ENCODE measurements at places on chromosomes 13 and 19. TPM values are rescaled to one million over a fixed set of nuclear protein-coding genes. Genes with fewer than 3 reads are reported as not detected.

The PRR12 gene
- total RNA-seq, result 2.3 TPM

The RRAS gene
- 190 TPM for total RNA-seq

The KIR3DL1 gene
- not detected for total RNA-seq

The ATP8A2 gene
- 0.17 TPM for total RNA-seq

The JSRP1 gene
- not detected for total RNA-seq

The ATP1A3 gene
- 2.3 TPM for total RNA-seq

The ANGPTL4 gene
- 27.5 TPM for total RNA-seq

Measured in Caki2 (cell line).